ENCODE measurements at places on chromosomes 11 and 22.

DNA sequence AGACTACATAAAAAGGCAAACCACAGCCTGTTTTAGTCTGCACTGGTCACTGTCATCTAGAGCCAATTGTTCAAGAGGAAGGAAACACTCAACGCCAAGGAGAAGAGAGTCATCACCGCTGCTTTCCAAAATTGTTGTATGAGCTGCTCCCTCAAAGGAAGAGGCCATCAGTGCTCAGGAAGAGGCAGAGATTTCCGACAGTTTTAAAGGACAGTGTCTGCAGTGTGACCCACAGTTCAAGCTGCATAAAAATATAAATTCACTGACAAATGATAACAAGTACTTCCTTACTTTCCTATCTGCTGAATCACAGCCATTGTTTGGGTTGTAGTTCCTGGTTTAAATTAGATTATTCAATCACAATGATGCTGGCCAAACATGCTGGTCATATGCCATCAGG lies 16.4 kb downstream of the PRCP start:
- DNase-seq, result no peak

- no peak for DNase-seq
Measured at GRCh38 chr11:31651208-31651607, 141.6 kb downstream of the ELP4 start.

- DNase-seq, result no peak
Measured at GRCh38 chr22:20440637-20441591, 3.3 kb upstream of the SCARF2 start.

DNA sequence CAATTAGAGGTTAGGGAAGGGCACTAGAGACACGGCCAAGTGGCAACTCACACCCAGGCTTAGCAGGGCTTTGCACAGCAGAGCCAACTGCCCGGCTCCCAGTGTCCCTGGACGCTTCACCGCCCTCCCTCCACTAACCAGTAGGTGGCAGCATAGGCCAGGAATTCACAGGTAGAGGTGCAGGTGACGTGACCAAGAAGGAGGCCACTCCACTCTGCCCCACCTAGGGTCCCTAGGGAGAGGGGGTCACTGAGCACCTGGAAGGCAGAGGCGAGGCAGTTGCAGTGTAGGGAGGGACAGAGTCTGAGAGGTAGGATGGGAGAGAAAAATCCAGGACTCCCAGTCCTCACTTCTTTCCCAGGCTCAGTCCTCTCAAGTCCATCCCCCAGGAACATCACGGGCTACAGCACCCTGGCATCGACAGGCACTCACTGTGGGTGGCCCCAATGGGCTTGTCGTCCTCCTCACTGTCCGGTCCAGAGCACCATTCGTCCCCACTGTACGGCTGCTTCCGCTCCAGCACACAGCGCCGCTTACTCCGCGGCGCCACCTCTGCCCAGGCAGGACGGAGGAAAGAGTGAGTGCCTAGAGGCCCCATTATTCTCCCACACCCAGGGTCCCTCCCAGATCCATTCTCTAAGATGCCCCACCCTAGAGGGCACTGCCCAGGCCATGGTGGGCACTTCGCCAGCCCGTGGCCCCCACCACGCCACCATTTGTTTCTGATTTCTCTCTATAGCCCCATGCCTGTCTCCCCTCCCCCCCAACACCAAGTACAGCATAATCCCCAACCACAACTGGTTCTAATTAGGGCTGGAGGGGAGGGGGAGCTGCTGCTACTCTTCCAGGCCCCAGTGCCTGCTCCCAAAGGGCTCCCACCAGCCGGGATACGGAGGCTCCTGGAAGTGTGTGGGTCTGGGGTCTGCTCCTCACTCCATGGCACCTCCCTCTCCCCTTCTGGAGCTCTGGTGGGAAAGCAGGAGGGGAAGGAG lies 18.4 kb downstream of the BCL9L start:
- DNase-seq, result peak; percentile 76

GRCh38 chr22:38831166-38831945 lies 12.5 kb downstream of the NPTXR start:
- peak; percentile 78 for DNase-seq

- peak; percentile 63 for DNase-seq
Measured at GRCh38 chr11:110093407-110094297, 460 bp downstream of the ZC3H12C start.

- no peak for DNase-seq
Measured at GRCh38 chr22:20524004-20524481, 16.6 kb downstream of the MED15 start.

GRCh38 chr11:100576718-100577021 lies 110.4 kb upstream of the ARHGAP42 start:
- DNase-seq, result no peak

DNA sequence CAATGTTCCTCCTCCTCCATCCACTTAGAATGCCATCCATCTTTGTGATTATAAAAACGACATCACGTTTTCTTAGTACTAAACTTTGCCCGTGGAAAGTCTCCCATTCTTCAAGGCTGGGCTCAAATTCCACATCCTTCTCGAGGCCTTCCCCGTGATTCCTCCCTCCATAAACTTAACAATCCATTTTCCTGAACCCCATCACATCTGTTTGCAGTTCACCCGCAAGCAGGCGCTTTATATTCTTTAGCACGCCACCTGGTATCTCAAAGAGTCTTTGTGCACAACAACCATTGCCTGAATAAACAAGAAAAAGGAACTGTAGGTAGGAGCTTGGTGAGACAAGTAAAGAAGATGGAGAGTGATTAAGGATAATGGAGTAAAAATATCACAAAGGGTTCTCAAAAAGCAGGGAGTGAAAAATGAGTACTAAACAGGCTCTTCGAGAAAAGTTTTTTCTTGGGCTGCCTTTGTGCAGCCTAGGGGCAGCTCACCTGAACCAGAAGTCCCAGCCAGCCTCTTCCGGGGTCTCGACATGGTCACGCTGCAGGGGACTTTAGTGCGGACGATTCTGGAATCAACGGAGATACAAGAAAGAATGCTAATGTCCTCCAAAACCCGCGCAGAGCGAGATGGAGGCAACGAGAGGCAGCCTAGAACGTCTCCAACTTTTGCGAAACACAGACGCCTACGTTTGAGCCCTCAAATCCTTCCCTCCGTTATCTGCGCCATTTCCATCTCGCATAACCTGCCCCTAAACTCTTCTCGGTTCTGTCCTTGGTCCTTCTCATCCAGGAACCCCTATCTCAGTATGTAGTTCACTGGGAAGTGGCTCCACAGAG lies 585 bp downstream of the THYN1 start:
- no peak for DNase-seq

- peak; percentile 63 for DNase-seq
Measured at GRCh38 chr22:23178512-23179254, 1.6 kb upstream of the BCR start.

DNA sequence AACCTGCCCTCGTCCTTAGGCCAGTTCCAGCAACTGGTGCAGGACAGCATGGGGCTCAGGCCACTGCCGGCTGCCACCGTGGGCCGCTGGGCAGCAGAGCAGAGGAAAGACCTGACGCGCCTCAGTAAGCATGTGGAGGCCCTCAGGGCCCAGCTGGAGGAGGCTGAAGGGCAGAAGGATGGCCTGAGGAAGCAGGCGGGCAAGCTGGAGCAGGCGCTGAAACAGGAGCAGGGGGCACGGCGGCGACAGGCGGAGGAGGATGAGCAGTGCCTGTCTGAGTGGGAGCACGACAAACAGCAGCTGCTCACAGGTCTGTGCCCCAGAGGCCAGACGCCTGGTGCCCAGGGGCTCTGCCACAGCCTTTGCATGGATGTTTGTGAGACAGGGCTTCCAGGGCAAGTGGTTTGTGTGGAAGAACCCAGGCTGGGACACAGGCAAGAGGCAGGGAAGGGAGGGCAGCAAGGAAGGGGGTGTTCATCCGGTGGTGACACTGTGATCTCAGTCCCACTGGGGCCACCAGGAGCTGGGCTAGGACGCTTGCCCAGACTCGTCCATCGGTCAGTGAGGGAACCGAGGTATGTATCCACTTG lies 13.9 kb downstream of the CCDC157 start:
- DNase-seq, result no peak

- DNase-seq, result no peak
Measured at GRCh38 chr11:66834539-66834845, 8.7 kb upstream of the RCE1 start.

GRCh38 chr11:59954219-59954847 lies 9.5 kb upstream of the OOSP4A start:
- no peak for DNase-seq

DNA sequence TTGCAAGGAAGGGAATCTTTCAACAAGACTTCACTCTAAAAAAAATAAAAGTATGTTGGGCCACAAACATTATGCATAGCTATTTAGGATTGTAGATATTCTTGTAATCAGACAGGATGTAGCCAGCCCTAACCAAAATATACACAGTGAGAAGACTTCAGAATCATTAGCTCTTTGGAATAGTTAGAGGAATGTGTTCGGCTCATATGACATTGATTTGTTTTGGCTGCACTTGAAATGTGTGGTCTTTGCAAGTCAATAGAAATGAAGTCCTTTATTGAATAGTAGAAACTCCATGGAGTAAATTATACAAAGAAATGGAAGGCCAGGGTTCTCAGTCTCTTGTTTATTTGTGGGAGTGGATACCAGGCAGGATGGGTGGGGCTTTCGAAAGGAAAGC lies 692.1 kb downstream of the NTM start:
- DNase-seq, result peak; percentile 81

- no peak for DNase-seq
Measured at GRCh38 chr11:132872211-132872610, 660.1 kb downstream of the OPCML start.

DNA sequence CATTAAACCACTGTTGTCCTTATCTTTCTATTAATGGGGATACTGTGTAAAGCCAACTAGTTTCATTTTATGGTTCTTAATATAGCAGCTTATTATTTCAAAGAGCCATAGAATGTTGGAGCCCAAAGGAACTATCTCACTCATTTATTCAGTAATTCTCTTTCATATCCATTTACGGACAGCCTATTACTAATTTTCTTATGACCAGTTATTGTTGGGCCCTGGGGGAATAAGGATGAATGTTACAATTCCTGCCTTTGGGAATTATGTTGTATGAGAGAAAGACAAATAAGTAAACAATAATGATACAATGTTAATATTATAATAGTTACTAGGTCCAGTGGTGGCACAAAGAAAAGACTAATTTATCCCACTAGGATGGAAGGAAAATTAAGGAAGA lies 52.4 kb downstream of the AAMDC start:
- no peak for DNase-seq

DNA sequence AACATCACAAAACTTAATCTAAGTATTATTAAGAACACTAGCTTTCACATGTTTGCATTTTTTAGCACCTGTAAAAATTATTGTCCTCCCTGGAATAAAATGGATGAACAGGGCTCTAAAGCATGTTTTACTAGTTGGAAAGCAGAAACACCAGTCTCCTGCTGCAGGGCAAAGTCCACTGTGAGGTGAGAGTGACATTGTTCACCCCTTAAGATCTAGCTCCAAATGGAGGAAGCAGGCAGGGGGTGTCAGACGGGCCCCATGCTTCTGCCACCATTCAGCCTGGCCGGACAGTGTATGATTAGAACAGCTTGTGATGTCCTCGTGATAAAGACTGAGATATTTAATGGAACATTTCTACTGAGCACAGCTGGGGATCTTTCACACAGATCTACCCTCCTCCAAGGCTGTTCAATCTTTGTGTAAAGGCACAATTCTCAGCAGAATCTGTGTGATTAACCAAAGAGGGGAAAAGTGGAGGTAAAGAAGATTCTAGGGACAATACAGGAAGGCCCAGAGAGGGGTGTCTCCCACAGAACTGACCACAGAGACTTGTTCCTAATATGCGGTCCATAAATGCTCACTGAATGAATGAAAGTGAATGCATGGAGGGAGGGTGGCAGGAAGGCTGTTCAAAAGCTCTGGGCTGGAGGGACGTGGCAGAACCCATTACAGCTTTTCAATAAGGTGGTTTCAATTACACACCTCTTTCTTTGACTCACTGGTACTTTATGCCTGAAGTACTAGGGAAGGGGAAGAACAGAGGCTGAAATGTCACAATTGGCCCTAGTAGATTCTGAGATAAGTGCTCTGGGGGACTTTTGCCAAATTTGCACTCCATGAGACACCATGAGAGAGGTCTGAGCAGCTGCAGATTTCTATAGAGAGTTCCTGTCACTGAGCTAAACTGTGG lies 239.1 kb upstream of the ARHGAP20 start:
- no peak for DNase-seq

DNA sequence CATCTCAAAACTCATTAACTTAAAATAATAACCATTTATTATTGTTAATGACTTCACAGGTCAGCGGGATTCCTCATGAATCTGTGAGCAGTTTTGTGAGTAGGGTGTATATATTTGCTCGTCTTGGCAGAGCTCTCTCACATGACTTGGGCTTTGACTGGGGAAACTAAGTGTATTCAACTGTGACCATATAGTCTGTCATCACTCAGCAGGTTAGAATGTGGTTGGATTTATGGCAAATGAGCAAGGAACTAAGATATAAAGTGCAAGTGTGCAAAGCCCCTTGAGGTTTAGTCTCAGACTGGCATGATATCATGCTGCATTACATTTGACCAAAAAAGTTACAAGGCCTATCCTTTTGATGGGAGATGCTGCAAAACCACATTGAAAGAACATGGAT lies 254.8 kb downstream of the CNTN5 start:
- DNase-seq, result no peak

DNA sequence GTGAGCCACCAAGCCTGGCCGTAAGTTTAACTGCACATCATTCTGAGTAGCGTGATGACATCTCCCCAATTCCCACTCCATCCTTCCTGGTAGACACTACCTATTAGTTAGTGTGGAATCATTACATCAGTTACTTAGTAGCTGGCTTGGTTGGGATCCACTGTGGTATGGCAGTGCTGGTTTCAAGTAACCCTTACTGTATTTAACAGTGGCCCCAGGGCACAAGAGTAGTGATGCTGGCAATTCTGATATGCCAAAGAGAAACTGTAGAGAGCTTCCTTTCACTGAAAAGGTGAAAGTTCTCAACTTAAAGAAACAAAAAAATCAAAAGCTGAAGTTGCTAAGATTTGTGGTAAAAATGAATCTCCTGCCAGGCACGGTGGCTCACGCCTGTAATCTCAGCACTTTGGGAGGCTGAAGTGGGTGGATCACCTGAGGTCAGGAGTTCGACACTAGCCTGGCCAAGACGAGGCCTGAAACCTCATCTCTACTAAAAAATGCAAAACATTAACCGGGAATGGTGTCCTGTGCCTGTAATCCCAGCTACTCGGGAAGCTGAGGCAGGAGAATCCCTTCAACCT lies 27.2 kb downstream of the RHOD start:
- DNase-seq, result peak; percentile 14

DNA sequence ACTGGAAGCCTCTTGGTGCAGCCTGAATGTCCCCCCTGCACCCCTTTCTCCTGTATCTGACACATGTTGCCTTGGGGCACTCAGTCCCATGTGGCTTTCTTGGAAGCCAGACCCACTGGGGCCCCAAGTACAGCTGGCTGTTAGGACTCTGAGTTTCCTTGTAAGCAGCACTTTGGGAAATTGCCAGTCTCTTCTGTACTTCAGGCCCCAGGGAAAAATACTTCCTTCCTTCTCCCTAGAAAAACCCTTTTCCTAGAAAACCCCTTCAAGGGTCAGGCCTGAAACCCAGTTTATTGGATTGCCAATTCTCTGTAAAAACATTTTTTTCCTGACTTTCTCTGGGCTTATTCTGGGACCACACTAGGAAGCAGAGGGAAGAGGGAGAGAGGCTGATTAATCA lies 360.3 kb downstream of the TENM4 start:
- DNase-seq, result peak; percentile 62

GRCh38 chr11:11291041-11292015 lies 61.7 kb downstream of the CSNK2A3 start:
- DNase-seq, result no peak

- no peak for DNase-seq
Measured at GRCh38 chr22:17675584-17675983, 37.0 kb downstream of the BCL2L13 start.

GRCh38 chr11:66022401-66023185 lies 3.7 kb downstream of the CATSPER1 start:
- peak; percentile 66 for DNase-seq
